HCT116 (cell line): ENCODE measurements at places on chromosomes 5 and 9.

DNA sequence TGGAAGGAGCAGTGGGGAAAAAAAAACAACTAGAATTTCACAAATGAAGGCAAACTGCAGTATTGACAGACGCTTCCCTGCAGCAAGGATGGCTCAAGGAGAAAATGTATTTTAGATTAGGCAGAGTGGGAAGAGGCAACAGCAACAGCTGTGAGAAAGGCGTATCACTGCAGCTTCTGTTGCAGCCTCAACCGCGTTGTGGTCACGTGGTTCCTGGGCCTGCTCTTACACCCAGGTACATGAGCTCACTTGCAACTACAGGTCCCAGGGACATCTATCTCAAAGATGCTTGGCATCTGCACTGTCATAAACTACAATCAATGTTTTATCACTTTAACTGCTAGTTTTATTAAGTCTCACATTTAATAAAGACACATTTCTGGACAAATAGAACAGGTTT, 36.0 kb upstream of the GOLM1 start:
- no peak for DNase-seq

DNA sequence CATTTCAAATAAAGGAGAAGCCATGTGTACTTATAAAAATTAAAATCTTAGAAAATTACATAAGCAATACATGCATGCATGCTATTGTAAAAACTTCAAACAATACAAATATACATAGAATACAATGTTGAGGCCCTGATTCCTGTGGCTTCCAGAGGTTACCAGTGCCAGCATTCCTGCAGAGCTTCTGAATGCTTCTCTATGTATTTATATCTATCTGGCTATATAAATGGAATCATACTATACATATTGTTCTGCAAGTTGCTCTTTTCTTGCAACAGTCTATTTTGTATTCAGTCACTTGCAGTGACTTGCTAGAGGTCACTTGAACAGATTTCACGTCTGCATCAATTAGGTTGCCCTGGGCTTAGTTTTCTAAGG, 3.2 kb upstream of the IL12B start:
- no peak for DNase-seq

DNA sequence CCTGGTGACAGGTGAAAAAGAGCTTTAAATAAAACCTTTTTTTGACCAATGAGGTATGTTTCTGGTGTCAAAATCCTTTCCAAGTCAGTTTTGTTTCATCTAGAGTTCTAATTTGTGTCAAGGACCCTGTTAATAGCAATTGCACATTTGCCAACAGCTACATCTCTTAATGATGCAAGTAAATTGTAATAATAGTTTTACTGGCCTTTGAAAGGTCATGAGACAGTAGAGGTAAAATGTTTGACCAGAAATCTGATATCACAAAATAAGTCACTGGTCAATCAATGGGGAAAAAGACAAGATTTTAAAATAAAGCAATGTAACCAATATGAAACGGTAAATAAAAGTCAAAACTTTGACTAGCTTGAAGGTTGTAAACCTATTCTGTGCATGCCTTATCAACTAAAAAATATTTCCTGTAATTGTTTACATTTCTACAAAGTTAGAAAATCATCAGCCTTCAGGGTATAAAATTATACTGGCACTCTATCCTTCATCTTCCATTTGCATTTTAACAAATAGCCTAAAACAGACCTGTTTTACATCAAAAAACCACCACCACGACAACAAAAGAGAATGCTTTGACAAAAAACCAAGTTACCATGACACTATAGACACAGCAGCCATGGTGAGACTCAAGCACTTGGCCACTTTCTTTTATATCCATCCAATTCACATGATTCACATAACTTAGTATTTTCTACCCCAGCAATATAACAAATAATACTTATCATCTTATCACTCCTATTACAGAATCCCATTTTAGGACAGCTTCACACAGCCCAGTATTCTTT, 3.0 kb downstream of the NADK2 start:
- no peak for DNase-seq

DNA sequence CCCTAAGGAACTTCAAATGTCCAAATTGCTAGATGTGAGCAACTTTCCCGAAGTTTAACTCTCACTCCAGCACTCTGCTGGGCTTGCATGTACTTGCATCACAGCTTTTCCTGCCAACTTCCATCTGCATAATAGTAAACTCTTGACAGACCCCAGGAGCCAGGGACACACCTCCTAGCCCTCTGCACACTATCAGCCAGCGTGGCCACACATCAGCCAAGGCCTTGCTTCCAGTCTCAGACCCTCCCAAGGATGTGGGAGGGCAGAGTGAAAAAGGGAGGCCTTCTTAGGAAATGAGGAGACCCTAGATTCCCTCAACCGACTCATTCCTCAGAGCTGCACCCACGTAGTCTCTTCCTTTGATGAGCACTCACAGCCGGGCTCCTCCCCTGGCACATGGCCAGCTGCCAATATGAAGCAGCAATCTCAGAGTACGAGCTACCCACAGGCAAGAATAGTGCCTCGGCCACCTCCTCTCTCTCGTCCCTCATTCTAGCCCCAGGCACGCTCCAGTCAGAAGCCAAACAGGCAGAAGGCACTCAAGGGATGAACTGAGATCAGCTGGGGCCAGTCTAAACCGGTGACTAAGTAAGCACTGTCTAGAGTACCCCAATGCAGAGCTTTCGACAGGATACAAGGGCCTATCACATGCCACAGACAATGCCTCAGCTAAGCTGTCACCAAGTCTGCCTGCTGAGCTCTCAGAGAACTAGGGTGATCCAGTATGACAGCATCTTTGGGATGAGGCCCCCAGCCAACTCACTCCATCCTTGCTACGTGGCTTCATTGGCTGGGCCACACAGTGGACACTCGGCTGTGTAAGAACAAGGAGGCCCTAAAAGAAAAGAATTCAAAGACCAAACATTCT, 2.3 kb downstream of the P4HA2 start:
- DNase-seq: no peak

GRCh38 chr9:136107953-136108647, 10.6 kb downstream of the TMEM250 start:
- no peak for DNase-seq

DNA sequence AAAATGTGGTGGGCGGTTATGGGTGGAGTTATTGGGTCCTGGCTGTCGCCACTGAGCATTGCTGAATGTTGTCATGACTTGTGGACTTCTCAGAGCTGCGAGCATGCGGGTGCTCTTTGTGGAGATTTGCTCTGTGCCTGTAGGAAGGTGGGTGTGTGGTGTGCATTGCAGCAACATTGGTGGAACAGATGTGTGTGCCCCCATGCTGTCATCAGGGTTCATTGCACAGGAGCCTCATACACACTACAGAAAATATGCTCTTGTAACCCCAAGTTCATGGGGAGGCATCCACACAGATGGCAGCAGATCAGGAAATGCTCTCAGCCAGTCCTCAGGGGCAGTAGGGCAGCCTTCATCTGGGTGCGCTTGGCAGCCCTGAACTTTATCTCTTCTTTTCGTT, 55.9 kb upstream of the PHF2 start:
- no peak for DNase-seq

- no peak for DNase-seq
Measured at GRCh38 chr5:73301208-73301901, 128.4 kb downstream of the TMEM174 start.

- no peak for DNase-seq
Measured at GRCh38 chr9:121443981-121444380, 55.7 kb downstream of the GGTA1 start.

DNA sequence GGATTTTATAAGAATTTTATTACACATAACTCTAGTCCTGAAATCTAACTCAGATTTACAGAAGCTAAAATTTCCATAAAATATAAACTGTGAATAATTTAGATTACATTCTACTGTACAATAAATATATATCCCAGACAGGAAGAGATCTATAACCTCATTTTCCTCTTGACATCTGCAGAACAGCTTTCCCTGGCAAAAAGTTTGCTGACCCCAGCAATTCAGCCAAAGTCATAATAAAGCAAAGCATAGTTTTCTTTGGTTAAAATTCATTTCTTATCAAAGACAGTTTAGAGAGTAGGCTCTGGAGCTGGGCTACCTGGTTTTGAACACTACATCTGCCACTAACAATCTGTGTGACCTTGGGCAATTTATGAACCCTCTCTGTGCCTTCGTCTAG, 372.5 kb downstream of the CAAP1 start:
- DNase-seq: no peak

- DNase-seq: no peak
Measured at GRCh38 chr9:32426278-32426939, 42.0 kb downstream of the ACO1 start.

- DNase-seq: no peak
Measured at GRCh38 chr9:76701441-76702039, 62.7 kb upstream of the PCA3 start.

DNA sequence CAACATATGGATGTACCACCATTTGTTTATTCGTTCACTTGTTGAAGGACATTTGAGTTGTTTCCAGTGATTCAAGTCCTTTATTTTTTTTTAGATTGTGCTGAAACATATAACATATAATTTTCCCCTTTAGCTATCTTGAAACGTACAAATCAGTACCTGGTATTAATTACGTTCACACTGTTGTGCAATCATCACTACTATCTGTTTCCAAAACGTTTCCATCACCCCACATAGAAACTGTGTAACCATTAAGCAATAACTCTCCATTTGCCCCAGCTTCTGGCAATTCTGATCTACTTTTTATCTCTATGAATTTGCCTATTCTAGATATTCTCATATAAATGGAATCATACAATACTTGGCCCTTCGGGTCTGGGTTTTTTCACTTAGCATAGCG, 116.0 kb downstream of the FGF1 start:
- no peak for DNase-seq

- DNase-seq: peak; percentile 0
Measured at GRCh38 chr5:44603496-44604272, 205.1 kb upstream of the MRPS30 start.

DNA sequence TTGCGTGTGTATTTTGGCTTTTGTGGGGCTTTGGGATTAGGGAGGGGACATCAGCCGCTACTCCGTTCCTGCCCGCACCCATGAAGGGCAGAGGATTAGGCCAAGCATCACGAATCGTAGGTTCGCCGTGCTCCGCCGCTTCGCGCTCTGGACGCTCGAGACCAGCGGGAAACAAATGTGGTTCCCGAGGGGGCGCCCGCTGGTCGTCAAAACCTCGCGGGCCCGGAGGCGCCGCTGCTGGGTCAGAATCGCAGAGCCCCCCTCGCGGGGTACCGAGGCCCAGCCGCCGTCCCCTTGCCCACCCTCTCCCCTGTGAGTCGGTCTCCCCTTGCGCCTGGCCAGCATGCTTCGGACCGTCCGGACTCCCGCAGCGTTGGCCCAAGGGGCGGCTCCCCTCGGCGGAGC, 2.3 kb upstream of the PAX5 start:
- DNase-seq: no peak

- DNase-seq: no peak
Measured at GRCh38 chr5:136090319-136090718, 42.3 kb upstream of the SMAD5 start.

DNA sequence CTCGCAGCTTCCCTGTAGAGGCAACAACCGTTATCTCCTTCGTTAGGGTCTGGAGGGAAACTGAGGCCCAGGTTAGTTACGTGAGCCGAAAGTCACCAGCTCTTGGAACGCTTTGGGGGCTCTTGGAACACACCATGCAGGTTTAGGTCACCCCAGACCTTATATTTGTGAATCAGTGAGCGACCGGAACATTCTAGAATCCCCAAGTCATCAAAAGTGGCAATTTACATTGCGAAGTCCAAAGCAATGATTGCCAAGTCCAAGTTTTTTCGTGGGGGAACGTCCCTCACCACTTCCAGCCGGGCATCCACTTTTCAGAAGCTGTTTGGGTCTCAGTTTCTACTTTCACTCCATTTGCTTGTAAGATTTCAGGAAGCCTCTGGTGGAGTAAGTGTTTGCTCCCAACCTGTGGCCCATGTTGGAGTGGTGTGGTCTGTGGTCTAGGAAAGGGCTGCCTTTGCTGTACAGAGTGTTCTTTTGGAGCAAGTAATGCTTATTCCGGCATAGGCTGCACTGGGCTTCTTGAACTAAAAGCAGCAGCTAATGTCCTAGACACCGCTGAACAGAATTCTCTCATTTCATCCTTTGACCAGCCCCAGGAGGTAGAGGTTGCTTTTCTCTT, 32.8 kb upstream of the SPRY4 start:
- DNase-seq: no peak

- peak; percentile 66 for DNase-seq
Measured at GRCh38 chr9:110623462-110624025, 44.0 kb upstream of the SVEP1 start.

- no peak for DNase-seq
Measured at GRCh38 chr5:59779453-59779852, 114.1 kb downstream of the PDE4D start.

DNA sequence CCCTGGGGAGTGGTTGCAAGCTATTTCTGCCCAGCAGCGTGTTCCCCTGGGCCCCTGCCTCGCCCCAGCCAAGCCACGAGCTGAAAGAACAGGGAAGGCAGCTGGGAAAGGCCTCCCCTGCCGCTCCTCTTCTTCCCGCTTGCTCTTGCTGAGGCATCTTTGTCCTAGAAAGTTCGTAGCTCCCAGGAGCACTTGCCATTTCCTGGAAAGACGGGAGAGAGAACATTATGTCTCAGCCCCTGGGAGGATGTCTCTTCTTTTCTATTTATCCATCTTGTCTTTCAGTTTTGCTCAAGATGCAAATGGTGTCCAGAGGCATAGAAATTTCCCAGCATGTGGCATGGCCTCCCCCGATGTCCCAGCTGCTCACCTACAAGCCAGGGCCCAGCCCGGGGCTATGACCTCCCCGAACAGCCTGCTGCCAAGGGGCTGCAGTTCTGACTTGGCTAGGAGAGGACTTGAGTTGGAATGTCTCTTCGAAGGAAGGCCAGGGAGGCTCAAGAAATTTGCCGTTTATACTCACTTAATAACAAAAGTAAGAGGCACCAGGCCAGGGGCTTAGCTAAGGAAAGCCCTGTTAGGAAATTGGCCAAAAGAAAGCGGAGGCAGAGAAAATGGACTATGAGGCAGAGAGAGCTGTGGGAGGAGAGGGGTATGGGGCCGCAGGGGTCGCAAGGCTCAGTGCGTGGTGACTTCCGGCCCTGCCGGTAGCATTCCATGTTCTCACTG, 87.3 kb downstream of the LIFR start:
- no peak for DNase-seq

DNA sequence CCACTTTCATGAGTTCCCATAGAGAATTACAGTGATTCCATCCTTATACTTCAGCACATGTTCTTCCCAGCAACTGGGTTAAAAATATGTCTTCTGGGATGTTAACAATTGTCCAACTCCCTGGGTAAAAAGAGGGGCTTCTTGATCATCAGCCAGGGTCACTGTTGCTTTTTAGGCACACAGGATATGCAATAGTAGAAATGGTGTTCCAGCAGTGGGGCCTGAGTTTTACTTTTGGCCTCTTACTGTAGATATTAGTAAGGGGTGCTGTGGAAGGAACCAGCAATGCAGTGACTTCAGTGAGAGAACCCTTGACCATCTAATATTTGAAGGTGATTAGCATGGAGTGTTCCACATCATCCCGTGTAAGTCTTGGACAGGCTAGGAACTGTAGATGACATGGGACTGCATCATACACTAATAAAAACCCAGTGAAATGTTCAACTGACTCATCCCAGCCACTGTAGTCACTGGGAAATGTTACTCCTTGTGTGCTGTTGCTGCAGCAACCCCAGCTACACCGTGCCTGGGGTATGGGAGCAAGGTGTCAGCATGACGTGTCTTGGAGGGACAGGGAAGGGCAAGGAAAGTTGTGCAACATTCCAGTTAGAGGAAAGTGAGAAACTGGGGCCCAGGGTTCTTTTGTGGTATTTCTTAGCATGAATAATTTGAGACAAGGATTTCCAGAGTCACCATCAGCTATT, 610.9 kb downstream of the RAB3C start:
- no peak for DNase-seq
